Breast epithelium (tissue), 4 donors: ENCODE measurements at places on chromosomes 13 and 19.

DNA sequence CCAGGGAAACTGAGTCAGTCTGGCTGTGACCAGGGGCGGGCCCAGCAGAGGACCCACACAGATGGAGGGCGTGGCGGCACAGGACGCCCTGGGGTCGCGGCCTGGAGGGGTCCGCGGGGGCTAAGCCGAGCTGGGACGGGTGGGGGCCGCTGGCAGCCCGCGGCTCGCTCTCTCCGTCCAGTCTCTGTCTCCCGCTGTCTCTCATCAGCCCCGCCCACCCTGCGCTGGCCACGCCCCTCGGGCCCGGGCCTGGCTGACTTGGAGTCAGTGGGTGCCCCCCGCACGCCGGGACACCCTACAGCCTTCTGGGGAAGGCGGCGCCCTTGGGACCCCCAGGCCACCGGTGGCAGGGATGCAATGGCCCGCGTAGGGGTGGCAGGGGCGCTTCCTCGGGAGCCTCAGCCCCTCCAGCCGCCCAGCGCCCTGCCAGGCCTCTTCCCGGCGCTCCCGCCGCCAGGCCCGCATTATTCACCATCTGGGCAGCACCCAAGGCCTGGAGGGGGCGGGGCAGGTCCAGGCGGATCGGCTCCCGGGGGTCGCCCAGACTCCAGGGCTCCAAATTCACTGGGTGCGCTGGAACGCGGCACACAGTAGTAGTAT, at the start of gene TBXA2R:
TSS of gene TBXA2R (minus strand) at position 186 of the 600 bp plus-strand sequence. CDS start 6,241 bp downstream, outside the sequence.
- peak; percentile 54 for DNase-seq

DNA sequence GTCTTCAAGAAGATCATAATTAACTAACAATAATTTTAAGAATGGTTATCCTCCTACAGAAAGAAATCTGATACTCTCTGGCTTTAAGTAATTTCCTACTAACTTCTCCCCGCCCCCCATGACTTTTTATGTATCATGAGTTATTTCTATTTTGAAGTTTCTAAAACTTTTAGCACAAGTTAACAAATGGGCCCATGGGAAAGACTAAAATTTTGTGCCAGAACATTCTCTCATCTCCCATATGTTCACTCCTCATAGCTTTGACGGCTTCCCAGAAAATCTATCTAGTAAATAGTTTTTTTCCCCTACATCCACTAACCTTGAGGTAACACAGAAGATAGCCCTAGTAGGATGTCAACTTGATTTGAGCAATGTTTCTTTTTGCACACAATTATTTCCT, 148.3 kb downstream of the POSTN start:
- DNase-seq = no peak

DNA sequence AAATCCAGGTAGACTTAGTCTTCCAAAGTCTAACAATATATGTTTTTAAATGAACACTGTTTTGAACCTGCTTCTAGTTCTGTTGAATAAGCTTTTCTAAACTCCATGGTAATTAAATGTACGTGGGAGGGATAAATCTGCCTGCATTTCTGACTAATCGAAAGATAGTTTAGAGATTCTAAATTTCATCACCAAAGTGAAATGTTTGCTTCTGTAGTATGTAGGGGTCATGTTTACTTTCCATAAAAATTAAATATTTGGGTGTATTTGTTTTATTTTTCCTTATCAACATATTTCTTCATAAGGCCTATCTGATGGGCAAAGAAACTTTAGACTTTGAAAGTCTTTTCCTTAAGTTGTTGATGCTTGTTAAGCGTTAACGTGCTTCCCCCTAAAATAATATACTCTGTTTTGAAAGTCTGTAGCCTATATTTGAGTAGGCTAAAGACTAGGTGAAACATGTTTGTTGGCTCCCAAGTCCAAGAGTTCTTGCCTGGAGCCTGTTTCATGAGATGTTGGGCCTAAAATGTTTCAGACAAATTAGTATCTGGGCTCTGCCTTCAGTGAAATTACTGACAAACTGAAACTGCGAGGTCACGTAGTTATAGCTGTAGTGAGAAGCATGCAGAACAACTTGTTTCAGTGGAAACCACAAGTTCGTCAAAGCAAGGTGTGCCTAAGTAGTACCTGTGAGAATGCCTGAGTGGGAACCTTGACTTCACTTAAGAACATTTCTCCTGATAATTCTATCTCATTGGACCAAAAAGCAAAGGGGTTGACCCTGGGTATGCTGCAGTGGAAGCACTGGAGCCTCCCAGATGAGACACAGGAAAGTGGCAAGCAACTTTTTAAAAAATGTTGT, 126.2 kb downstream of the LMO7 start:
- no peak for DNase-seq

GRCh38 chr19:45117167-45117594, 24.2 kb downstream of the PPP1R37 start:
- no peak for DNase-seq

DNA sequence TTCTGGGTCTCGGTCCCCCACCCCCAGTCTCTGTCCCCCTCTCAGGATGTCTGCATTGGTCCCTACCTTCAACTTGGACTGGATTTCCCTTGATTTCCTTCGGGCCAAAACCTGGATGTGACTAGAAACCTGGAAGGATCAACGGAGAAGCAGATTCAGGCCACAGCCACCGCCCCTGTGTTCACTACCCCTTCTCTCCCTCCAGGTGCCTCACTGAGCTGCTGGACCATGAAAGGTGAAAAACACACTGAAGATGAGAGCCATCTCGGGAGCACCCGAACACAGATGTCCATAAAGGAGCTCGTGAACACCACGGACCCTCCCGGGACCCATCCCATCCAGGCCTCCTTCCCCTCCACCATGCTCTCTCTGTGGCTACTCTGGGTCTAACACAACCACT, 5.0 kb downstream of the TEAD2 start:
- DNase-seq = no peak

- DNase-seq = no peak
Measured at GRCh38 chr13:95480131-95480545, 72.4 kb upstream of the CLDN10 start.

GRCh38 chr19:18301718-18302111, 20.3 kb upstream of the JUND start:
- no peak for DNase-seq

- no peak for DNase-seq
Measured at GRCh38 chr13:36548129-36548528, 115.8 kb downstream of the CCNA1 start.

DNA sequence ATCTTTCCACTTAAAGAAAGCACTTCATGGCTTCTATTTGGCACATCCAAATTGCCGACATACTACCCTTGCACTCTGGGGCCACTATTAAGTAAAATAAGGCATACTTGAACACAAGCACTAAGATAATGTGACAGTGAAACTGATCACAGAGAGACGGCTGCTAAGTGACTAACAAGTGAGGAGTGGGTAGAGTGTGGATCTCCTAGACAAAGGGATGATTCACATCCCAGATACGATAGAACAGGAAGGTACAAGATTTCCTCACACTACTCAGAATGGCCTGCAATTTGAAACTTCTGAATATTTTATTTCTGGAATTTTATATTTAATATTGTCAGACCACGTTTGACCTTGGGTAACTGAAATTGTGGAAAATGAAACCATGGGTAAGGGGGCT, 1721.8 kb upstream of the SPRY2 start:
- DNase-seq = no peak

DNA sequence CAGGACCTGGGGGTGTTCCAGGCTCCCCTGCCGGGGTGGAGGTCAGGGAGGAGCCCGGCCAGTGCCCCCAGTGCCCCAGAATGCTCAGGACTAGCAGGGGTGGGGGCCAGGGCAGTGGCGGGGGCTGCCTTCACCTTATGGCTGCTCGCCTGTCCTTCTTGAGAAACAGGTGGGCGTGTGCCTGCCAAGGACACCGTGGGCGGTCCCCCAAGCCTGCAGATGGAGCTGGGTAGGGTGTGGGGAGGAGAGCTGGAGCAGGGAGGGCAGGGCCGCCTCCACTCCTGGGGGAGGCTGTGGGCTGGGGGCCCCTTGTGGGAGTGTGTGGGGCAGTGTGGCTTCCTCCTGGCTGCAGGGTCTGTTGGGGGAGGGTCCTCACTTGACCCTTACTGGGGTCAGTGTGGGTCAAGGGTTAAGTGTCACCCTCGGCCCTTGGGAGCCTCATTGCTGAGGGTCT, 160.1 kb downstream of the KDM4B start:
- no peak for DNase-seq
